ENCODE measurements at places on chromosomes 16 and 17.
A peak's percentile ranks its signal among the peaks of the same experiment; 100 is the strongest.

DNA sequence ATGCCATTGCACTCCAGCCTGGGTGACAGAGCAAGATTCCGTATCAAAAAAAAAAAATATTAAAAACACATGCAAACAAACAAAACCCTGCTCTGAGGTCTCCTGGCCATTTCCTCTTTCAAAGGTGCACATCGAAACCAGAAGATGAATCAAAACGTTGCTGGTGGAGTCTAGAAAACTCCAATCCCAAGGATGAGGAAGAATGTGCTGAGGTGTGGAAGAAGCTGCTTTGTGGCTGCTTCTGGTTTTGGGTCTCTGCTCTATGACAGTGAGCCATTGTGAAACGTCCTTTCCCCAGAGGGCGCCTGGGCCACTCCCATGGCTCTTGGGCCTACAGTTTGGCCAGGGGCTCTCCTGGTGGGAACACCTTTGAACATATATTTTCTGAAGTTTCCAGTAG is 112.6 kb downstream of the IRF8 start:
- DNase-seq: no peak

- no peak for DNase-seq
Observed at GRCh38 chr17:62062302-62062701, 2.8 kb downstream of the MED13 start.

DNA sequence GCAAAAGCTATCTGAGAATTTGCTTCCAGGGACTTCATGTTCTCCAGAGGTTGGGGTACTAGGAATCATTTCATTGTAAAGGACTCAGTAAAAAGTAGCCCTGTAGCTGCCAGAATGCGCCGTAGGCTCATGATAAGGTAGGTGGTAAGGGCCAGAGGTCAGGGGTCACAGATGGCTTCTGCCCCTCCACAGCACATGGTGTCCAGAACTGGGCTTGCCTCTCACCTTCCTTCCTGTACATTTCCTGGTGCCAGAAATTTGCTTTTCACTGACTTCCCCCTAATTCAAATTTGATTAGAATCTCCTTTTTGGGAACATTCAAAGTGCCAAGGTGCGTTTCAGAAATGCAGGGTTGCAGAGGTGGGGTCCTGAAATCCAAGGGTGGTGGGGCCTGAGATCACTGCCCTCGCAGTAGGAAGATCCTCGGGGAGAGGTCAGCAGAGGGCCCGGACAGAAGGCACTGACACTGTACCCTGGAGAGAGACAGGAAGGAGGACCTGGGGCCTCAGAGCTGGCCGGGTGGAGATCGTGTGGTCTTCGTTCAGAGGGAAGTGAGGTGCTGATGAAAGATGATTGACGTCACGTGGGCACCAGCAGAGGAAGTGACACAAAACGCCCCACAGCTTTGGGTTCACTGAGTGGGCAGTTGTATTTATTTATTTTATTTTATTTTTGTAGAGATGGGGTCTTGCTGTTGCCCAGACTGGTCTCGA is 25.5 kb upstream of the METRNL start:
- peak; percentile 61 for DNase-seq

DNA sequence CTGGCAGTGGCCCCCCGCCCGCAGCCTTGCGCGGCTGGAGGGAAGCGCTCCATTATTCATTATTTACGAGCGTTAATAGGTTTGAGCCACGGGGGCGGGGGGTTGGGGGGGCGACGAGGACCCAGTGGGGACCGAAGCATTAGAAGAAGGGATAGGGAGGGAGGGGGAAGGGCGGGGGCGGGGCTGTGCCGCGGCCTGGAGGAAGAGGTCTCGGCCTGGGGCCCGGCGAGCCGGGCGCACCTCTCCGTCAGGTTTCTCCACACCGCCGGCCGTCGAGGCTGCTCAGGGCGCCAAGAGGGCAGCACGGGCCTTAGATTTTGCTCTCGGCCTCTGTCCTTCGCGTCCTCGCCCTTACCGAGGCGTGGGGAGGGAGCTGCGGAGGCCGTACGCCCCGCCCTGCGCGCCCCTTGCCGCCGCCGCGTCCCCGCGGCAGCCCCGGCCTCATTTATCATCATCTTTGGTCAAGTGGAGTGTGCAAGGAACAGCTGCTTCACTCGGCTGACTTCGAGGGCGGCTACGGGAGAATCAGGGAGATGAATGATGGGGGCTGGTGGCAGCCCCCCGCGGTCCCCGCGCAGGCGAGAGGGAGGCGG is 54.2 kb downstream of the SREBF1 start:
- peak; percentile 38 for DNase-seq

DNA sequence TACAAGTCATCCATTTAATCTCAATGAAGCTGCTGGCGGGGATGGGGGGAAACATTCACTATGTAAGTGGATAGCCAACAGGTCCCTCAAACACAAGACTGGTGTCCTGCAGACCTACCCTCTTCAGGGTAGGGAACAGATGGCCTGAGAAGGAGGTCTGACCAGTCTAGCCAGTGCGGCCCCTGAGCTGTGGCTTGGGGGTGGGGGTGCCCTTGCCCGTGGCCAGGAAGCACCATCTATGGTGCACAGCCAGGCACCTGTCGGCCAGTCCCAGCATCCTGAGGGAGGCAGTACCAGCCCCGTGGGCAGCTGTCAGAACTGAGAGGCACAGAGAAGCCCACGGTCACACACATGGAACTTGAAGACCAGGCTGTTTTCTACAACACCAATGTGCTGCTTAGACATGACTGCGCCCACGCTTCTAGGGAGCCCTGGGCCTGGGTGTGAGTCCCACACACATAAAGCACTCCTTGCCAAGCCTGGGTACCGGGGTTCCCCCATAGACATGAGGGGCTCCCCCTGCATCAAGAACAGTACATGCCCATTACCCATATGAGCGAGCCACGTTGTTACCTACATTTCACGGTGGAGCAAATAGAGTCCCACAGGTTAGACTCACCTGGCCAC is 40.9 kb downstream of the RMI2 start:
- DNase-seq: peak; percentile 51

GRCh38 chr17:28818819-28819221 is 23.8 kb downstream of the FAM222B start:
- DNase-seq: no peak

DNA sequence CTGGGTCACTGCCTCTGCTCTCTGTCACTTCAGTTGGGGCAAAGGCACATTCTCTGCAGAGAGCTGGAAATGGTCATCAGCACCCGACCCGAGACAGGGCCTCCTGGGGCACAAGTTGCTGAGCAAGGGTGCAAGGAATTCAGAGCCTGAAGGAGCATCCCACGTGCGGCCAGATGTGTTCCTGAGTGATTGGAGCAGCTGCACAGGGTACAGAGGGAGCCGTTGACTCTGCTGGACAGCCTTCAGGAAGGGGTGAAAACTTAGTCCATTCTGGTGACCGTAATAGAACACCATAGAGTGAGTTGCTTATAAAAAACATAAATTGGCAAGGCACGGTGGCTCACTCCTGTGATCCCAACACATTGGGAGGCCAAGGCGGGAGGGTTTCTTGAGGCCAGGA is 106.8 kb downstream of the CCDC182 start:
- DNase-seq: no peak

DNA sequence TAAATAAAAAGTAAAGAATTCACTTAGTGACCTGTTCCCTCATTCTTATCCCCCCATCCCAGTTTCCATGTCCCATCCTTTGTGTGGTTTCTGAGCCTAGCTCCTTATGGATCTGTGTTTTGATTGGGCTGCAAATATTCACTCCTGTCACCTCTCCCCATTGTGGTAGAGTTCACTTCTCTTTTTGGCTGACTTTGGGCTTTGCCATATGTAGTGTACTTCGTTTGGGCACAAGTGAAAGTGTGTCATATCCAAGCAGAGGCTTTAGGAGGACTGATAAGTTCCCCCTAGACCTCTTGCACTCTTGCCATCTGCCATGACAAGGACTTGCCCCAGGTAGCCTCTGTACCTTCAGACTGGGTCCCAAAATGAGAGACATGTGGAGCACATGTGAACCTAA is 13.0 kb upstream of the DHRS7B start:
- no peak for DNase-seq

GRCh38 chr16:53156516-53156915 is 101.7 kb downstream of the CHD9 start:
- no peak for DNase-seq

DNA sequence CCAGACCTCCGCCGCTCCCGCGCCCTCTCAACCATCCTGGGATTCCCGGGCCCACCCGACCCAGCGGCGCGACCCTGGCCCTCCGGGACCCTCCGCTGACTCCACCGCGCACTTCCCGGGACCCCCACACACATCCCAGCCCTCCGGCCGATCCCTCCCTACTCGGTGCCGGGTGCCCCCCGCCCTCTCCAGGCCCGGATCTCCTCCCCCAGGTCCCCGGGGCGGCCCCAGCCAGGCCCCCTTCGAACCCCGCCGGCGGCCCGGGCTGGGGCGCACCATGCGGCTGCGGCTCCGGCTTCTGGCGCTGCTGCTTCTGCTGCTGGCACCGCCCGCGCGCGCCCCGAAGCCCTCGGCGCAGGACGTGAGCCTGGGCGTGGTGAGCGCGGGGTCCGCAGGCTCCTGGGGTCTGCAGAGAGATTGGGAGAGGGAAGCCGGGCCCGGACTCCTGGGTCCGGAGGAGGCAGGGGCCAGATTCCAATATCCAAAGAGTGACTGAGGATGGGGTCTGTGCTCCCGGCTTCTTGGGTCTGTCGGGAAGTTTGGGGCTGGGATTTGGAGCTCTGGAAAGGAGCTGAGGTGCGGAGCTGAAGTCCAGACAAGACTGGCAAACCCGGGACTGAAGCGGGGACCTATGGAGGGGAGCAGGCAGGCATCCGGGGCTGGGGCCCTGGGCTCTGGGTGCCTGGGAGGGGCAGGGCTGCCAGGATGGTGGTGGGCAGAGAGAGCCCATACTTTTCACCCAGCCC is 453 bp downstream of the MMP25 start:
- no peak for DNase-seq

DNA sequence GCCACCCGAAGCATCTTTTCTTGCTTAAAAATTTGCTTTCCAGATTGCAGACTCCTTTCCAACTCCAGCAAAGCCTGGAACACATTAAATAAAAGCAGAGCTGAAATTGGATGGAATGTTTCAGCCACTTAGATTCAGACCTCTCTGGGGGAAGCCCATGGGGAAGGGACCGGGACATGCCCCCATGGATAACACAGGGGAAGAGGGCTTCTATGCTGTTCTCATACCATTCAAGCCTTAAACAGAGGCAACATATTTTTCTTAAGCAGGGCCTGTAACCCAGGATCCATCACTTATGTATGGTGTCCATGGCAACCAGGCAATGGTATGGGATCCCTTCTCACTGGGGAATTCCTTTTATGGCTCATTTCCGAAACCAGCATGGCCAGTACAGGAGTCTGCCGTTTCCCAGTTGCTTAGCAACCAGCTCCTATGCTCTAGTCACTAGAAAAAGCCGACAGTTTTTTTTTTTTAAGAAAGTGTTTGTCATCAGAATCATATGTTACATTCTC is 62.0 kb upstream of the MARCHF10 start:
- no peak for DNase-seq

GRCh38 chr16:80407265-80407987 is 133.4 kb upstream of the DYNLRB2 start:
- DNase-seq: no peak

DNA sequence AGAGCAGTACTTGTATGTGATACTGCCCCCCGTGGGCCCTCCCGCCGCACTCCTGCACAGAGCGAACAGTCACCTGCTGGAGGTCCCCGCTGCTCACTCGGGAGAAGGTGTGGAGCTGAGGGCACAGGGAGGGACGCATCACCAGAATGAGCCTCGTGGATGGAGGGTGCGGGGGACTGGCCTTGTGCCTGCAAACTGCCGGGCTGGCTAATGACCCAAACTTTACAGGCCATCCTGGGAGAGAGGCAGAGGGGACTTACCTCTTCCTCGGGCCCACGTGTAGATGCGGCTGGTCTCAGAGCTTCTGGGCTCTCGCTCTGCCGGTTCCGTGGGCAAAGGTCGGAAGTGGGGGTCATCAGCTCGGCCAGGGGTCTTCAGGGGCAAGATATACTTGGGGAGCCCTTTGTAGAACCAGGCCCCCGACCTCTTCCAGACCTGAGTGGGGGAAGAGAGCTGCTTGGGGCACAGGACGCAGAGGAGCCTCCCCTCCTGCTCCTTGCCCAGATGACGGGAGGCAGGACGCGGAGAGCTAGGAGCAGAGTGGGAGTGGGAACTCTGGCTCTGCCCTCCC is 65.5 kb upstream of the DOC2B start:
- no peak for DNase-seq

DNA sequence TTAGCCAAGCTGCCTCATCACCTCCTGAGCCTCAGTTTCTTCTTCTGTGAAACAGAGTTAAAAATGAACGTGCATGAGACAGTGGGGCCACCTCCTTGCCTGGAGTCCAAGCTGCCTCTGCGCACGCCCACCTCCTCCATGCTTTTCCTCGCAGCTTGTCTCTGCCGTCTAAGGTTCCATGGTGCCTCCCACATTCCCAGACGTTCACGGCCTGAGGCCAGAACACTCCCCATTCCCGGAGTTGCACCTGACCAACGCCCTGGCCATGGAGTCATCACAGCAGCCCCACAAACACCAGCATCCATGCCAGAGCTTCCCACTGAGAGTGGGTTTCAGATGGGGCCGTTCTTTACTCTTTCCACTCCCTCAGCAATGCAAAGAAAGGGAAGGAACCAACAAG is 183.0 kb upstream of the FOXF1 start:
- DNase-seq: no peak

DNA sequence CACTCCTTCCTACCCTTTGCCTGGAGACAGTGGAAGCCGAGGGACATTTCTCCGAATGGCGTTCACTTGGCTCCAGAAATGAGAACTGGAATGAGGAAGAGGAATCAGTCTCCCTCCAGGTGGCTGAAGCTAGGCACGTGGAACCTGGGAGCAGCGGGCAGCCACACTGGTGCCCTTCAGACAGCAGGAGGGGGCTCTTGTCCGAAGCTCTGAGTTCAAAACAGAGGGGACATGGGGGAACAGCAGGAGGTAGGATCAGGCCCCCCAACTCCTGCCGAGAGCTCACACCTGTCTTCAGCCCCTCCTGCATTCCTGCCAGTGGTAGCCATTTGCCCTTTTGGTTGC is 41.5 kb downstream of the TMEM235 start:
- no peak for DNase-seq

GRCh38 chr16:29982560-29983419 is 9.1 kb downstream of the TAOK2 start:
- DNase-seq: no peak

Data from stimulated activated naive CD8-positive, alpha-beta T cell treated with anti-CD3 and anti-CD28 coated beads, Interleukin-15, amount 100 ng/mL, for 72 hours (primary cell).